ENCODE measurements at places on chromosomes 4 and X. TPM values are rescaled to one million over a fixed set of nuclear protein-coding genes. Genes with fewer than 3 reads are reported as not detected.

GRCh38 chr4:53012738-53013137, 150.6 kb downstream of the RASL11B start:
- DNase-seq, result peak; percentile 70

DNA sequence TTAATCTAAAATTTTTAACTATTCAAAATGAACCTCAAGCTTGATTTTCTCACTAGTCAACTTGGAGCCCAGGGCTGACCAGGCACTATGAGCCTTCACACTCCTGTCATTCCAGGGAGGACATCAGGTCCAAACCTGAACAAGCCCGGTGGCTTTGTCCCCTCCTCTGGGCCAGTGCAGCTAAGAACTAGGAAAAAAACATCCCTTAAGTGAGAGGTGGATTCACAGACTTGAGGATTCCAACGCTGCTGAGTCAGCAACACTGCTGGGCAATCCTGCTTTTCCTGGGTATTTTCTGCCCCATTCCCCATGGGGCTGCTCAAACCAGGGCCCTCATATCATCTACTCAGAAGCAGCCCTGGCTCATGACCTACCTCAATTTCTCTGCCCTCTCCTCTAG, 4.0 kb downstream of the RNF212 start:
- peak; percentile 22 for DNase-seq

IGBP1 gene
- 30.5 TPM for total RNA-seq

GRCh38 chr4:11474146-11474545, 45.5 kb upstream of the HS3ST1 start:
- DNase-seq, result no peak

GRCh38 chrX:141439651-141440050, 144.9 kb downstream of the SPANXA1 start:
- no peak for DNase-seq

SCFD2 gene
- 39.9 TPM for total RNA-seq

ADAM29 gene
- not detected for total RNA-seq

DNA sequence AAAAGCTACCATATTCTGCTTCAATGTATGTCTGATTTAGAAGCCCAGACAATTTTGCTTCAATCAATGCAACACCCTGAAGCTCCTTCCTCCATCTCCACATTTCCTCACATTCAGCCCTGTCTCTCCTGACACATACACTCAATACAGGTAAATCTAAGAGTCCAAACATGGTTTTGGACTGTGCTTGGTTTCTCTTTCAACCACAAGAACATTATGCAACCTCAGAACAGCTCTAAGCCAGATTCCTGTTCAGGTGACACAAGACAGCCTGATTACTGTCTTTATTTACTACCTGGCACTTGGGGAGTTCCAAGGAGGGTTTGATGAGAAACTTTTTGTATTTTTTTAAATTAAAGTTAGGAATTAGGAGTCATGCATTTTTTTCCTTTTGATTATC, 307.5 kb upstream of the SLIT2 start:
- no peak for DNase-seq

LUZP4 gene
- not detected for total RNA-seq

DNA sequence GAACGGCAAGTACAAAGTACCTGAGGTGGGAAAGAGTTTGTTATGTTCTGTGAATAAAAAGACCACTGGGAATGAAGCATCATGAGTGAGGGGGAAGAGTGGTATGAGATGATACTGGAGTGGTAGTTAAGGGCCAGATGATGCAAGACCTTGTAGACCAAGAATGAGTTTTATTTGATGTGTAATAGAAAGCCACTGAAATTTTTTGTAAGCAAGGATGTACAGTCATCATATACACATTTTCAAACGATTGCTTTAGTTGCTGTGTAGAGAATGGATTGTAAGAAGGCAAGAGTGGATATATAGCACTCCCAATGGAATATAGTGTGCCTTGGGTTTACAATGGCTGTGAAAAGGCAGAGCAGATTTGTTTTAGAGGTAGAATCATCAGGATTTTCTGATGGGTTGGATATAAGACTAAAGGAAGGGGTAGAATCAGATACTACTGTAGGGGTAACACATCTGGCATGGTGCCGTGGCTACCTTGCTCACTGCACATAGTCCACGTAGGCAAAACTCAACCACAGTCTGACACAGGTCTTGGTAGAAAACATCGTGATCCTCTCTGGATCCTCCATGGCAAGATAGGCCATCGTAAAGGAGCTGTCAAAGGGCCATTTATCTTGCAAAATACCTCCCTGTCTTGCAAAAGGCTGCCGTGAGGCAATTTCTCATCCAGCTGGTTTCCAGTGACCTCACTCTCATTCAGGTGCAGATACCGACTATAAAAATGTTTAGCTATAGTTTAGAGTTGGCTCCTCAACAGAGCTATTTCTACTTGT, 14.9 kb downstream of the TIFA start:
- no peak for DNase-seq

NKAP gene
- 10.2 TPM for total RNA-seq

GRCh38 chr4:133802359-133803140, 399.0 kb downstream of the PABPC4L start:
- DNase-seq, result no peak

GRCh38 chrX:13254076-13254785, 65.6 kb downstream of the ATXN3L start:
- DNase-seq, result no peak

DNA sequence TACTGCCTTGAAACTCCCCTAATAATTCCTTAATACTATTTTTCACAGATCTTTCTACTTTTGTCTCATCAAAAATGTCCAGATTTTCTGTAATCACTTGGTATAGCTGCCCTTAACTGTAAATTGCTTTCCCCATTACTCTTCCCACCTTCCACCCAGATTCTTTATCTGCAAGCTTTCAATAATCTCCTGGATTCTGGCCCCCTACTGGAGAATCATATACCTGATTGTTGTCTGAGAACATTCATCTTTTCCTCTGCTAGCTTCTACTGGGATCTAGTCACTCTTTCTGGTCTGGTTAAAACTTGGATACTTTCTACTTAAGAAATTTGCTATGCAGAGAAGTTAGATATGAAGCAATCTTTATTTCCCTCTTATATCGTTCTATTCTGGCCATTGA, 552.6 kb downstream of the PCDH19 start:
- no peak for DNase-seq

GATA1 gene
- not detected for total RNA-seq

NWD2 gene
- not detected for total RNA-seq

DNA sequence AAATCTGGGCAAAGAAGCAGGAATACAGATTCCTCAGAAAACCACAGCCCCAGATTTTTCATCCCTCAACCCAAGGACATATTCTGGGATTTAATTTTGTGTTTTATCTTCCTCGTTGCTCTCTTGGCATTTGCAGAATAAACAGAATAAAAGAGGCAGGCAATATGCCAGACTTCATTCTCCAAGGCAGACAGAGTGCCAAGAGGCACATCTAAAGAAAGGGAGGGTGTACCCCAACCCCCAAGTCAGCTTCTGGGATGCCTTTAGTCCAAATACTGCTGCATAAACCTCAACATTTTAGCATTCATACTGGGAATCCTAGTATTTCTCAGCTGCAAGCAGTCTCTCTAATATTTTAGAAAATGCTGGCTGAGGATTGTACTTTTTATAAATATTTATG, 629.2 kb downstream of the KLHL13 start:
- DNase-seq, result no peak

GRCh38 chr4:136203199-136203598, 1329.1 kb downstream of the PCDH18 start:
- DNase-seq, result no peak

DNA sequence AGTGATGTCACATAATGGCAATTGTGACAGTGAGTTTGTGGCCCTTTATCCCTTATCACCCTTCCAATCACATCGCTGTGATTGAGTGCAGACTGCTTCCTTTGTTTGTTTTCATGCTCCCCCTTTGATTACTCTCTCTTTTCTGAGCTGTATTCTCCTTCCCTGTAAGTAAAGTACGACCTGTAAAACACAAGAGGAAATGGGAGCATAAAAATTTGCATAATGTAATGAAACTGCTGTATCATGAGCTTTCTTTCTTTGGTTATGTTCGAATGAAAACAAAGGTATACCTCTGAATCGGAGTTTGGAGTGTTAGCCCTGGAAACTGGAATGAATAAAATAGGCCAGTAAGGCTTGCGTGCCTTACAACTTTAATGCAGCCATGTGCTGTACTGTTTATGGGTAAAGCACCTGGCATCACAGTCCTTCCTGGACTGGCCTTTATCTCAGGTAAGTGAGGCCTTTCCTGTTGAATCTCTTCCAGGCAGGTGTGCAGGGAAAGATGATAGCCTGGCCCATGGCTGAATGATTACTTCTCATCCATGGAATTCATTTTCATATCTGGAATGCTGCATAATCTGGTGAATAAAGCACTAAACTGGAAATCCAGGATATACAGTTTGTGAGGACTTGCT, 26.6 kb upstream of the HS3ST1 start:
- DNase-seq, result no peak

DNA sequence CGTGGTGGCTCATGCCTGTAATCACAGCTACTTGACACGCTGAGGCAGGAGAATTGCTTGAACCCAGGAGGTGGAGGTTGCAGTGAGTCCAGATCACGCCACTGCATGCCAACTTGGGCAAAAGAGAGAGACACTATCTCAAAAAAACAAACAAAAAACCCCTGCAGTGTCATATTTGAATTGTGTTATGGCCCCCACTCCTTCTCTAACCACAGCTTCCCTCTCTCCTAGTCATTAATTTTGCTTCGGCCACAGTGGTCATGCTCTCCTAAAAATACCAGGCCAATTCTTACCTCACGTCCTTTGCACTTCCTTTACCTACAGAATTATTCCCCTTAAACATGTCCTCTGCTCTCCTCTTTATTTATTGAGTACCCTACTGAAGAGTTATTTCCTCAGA, 206.1 kb downstream of the PPP3CA start:
- no peak for DNase-seq

RTL3 gene
- not detected for total RNA-seq

DNA sequence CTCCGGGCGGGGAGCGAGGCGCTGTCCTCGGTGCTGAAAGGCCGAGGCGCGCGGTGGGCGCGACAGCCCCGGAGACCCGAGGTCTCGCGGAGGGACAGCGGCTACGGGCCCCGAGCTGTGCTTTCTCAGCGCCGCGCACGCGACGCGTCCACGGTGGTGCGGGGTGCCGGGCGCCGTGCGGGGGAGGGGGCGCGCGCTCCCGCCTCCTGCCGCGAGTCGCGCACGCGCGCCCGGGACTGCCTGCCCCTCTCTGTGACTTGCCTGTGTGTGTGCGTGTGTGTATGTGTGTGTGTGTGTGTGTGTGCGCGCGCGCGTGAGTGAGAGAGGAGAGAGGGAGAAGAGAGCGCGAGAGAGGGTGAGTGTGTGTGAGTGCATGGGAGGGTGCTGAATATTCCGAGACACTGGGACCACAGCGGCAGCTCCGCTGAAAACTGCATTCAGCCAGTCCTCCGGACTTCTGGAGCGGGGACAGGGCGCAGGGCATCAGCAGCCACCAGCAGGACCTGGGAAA, at the start of gene GRIA2:
TSS of gene GRIA2 (plus strand) at position 358 of the 511 bp plus-strand sequence. CDS start 315 bp downstream, outside the sequence.
- peak; percentile 81 for DNase-seq

GRCh38 chrX:41259516-41259915, 74.4 kb upstream of the DDX3X start:
- DNase-seq, result no peak
